ENCODE measurements at places on chromosomes 1 and 21.

- peak; percentile 6 for ATAC-seq
Measured at GRCh38 chr1:206909883-206910318, 11.8 kb downstream of the FCMR start.

GRCh38 chr1:220227393-220227792 lies 44.9 kb downstream of the RAB3GAP2 start:
- no peak for ATAC-seq

- peak; percentile 28 for ATAC-seq
Measured at GRCh38 chr21:44982558-44983250, 42.9 kb downstream of the SLX9 start.

- ATAC-seq = no peak
Measured at GRCh38 chr1:19457607-19458006, 27.7 kb downstream of the CAPZB start.

DNA sequence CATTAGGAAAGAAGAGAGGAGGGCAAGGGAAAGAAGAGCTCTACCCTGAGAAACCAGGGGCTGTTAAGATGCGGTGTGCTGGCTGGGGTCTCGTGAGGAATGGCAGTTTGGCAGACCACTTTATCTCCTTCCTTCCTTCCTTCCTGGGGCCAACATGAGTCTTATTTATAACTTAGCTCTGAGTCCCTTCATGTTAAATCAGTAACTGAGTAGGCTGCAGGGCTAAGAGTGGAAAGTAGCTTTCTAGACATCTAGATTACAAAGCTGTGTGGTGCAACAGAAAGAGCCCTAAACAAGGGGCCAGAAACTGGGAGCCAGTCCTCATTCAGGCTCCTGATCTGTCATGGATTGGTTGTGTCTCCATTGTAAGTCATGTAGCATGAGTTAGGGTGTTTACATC lies 135.4 kb upstream of the DUSP10 start:
- ATAC-seq = no peak

DNA sequence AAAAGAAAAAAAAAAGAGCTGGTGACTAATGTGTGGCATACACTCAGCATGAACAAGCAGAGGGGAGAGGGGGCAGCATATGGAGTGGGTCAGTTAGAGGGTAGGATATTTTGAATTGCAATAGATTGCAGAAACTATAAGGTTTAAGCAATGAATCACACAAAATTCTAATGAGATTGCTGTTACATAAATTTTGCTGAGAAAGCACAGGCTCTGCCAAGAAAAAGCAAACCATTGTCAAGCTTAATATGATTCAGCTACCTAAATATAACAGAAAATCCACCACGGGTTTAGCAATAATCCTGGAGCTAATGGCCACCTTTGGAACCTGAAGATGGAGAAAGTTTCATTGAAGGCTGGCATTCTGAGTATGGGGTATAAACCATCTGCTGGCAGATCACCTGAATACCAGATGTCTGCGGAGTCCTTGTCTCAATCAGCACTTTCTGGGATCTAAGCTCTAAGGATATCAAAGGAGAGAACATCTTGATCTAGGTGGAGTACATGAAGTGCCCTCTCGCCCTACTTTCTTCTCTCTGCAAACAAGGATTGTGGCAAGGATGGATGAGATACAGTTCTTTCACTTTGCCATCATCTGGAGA lies 30.3 kb upstream of the ANGPTL7 start:
- peak; percentile 72 for ATAC-seq

GRCh38 chr1:12167493-12168429 lies 970 bp downstream of the TNFRSF1B start:
- no peak for ATAC-seq

- ATAC-seq = no peak
Measured at GRCh38 chr1:182235604-182235951, 156.0 kb downstream of the GLUL start.

- ATAC-seq = no peak
Measured at GRCh38 chr21:29175408-29176134, 45.1 kb downstream of the MAP3K7CL start.

GRCh38 chr1:178683291-178683690 lies 41.8 kb upstream of the RALGPS2 start:
- no peak for ATAC-seq

GRCh38 chr1:207241164-207241934 lies 80.1 kb upstream of the CD55 start:
- ATAC-seq = no peak

GRCh38 chr1:168513656-168514404 lies 30.0 kb downstream of the XCL2 start:
- ATAC-seq = no peak

DNA sequence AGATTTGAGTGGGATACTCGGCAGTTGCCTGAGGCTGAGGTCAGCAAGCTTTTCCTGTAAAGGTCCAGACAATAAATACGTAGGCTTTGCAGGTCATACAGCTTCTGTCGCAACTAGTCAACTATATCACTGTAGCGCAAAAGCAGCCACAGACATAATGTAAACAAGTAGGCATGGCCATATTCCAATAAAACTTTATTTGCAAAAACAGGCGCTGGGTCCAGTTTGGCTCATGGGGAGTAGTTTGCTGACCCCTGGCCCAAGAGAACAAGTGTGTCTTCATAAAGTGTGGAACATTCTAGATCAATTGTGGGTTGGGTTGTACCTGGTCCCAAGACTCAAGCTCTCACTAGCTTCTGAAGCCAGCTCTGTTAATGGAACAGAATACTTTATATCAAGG lies 78.8 kb downstream of the MIS18A start:
- ATAC-seq = no peak

DNA sequence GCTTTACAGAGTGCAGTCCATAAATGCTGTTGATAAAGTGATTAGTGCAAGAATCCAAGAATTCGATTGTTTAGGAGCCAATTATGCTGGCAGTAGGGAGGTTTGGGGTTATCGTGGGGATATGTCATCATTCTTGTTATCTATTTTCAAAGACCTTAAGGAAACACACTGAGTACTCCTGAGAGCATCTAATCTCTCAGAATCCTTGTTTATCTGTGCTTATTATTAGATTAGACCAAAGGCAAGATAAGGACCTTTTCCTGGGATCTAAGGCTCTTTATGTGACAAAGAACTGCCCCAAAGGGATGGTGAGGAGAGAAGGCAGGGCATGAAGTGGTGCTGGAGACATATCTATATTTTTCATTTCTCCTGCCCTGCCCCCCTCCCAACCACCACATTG lies 139.1 kb downstream of the TSEN15 start:
- ATAC-seq = no peak

- ATAC-seq = no peak
Measured at GRCh38 chr1:25703041-25703440, 86.5 kb downstream of the MAN1C1 start.

- no peak for ATAC-seq
Measured at GRCh38 chr1:19205403-19205802, 4.7 kb downstream of the UBR4 start.

DNA sequence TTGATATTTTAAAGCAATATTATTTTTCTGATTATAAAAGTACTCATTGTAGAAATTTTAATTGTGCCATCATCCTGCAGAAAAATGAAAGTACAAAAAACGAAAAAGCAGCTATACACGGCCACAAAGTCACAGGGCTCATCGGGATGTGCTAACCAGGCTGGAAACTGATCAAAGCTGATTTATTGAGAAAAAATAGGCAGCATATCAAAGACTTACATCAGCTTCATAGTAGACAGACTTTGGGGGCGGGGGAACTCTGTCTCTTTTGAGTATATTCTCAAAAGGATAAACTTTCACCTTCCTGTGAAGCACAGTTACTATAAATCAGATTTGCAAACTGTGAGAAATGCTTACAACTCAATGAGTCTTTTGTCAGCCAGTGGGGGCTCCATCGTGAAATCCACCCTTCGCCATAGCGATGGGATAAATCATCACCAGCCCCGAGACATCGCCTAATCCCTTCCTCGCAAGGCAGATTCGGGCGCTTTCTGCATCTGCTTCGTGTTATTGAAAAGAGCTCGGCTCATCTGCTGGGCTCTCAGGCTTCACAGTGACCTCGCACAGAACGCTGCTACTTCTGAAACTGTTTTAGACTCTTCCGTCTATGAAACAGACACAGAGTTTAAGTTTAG lies 69.2 kb upstream of the ERG start:
- no peak for ATAC-seq

GRCh38 chr1:67771749-67772148 lies 61.5 kb downstream of the GNG12 start:
- ATAC-seq = no peak

All from esophagus mucosa (tissue), 1 donor.